Breast epithelium (tissue), 4 donors: ENCODE measurements at places on chromosomes 16 and 17.

GRCh38 chr17:78472035-78472905, 93.8 kb downstream of the PGS1 start:
- no peak for DNase-seq

GRCh38 chr17:74552037-74552436, 6.1 kb upstream of the CD300C start:
- no peak for DNase-seq

- DNase-seq, result no peak
These were observed 1.6 kb downstream of the BAHCC1 start for GRCh38 chr17:81396722-81397313.

DNA sequence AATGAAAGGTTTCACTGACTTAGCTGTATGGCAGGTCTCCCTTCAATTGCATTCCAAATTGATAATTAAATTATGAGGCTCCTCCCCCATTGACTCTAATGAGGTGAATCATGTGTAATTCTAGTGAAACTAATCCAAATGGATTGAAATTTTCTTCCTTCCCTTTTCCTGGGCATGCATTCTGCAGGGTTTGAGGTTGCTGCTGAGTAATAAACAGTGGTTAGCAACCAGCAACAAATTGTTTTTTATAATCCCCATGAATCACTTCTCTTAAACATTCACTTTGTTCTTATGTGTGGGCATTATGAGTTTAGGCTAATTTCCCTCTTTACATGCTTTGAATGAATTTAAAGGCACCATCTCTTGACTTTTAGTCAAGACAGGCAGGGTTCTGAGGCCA, 43.4 kb downstream of the MYOCD start:
- DNase-seq, result no peak

DNA sequence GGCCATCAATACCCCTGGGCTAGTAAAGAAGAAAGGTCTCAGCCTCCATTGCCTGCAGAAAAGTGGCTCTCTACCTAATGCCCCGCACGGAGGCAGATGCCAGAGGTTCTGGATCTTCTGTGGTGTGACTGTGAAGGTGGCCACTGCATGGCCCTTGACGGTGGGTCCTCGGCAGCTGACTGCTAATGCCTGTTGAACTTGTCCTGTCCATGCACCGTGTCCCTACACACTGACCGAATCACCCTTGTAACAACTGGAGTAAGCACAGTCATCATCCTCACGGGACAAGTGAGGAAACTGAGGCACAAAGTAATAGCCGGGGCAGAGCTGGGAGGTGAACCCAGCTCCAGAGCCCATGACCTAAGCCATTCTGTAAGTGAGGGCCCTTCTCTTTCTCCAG, 48.8 kb downstream of the MYH11 start:
- DNase-seq, result no peak

- no peak for DNase-seq
These were observed 505.4 kb upstream of the RBFOX1 start for GRCh38 chr16:6827267-6827666.

DNA sequence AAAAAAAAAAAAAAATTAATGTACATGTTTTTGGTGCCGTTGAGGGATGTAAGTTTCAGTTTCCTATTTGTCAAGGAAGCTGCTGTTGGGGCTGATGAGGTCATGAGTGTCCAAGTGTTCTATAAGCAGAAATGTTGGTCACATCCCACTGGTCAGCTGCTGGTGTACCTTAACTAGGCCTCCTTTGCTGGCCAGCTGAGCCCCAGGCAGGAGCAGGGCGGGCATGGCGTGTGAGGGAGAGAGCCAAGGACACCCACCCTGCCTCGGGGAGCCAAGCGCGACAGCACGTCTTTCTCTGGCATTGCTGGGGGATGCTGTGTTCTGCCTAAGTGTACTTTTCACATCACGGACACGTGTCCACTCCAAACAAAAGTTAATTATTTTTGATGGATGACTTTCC, 108.1 kb upstream of the CDC42EP4 start:
- no peak for DNase-seq
